Psoas muscle (tissue), 8 donors: ENCODE measurements at places on chromosomes 3 and 15. TPM values are rescaled to one million over a fixed set of nuclear protein-coding genes. Genes with fewer than 3 reads are reported as not detected.

Gene ANKRD63
- not detected for total RNA-seq

Gene GRIP2
- total RNA-seq = 8.1 TPM

GRCh38 chr3:141933421-141934300 is 57.2 kb downstream of the ATP1B3 start:
- no peak for DNase-seq

DNA sequence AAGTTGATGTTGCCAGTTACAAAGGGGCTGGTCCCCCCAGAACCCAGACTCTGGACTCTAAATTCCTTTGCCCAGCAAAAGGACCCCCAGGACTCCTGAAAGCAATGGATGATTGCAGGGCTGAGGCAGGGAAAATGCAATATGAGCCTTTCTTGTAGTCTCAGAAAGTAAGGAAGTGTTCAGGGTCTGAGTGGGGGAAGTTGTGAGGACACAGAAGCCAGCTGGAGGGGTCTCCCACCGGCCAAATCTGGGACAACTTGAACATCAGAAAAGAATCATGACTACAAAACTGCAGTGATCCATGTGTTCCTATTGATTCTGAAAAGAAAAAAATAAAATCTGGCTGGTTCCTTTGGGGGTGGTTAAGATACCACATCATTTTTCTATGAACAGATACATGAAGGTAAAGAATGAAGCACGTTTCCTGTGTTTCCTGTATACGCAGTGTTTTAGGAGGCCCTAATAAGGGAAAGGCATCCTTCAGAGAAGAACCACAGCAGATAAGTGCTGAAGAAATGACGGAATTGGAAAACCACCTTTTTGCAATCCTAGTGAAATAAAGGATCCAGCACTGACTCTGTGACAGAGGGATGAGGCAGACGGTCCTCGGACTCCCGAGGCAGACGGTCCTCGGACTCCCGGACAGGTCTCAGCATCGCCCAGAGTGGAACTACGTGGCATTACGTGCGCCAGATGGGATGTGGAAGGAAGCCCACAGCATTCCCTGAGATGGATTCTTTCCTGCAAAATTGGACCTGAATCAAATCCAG is 22.2 kb upstream of the GRIP2 start:
- DNase-seq = no peak

Gene EPB42
- total RNA-seq = not detected

- no peak for DNase-seq
Measured at GRCh38 chr15:96162322-96162721, 168.2 kb upstream of the NR2F2 start.

- peak; percentile 37 for DNase-seq
Measured at GRCh38 chr3:139302084-139302800, 41.6 kb upstream of the MRPS22 start.

DNA sequence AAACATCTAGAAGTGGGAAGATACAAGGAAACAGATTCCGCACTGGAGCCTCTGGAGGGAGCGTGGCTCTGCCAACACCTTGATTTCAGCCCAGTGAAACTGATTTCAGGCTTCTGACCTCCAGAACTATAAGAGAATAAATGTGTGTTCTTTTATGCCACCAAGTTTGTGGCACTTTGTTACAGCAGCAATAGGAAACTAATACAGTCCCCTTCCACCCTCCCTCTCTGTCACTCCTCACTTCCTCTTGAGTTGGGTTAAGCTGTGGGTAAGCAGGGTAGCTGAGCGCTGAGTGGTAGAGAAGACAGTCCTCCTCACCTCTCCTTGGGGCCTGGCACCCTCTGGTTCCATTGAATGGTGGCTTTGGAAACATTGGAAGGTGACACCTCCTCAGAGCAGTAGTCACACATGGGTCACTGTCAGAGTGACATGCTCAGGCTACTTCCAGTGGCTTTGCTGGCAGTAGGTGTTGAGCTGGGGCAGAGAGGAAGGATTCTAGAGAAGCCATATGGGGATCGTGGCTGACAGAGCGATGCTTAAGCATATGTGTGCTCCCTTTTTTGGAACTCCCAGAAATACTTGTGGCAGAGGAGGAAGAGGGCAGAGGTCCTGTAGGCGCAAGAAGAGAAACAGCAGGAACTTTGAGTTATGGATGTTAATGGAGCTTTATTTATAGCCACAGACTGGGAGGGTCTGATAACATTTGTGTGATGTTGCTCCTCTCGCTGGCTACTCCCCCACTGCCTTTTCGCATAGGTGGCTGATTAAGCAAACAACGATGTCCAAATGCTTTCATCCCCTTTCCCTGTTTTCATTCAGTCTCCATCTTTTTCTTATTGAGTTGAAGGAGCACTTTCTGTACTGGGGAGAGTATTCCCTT is 14.8 kb upstream of the HCN4 start:
- DNase-seq = no peak

DNA sequence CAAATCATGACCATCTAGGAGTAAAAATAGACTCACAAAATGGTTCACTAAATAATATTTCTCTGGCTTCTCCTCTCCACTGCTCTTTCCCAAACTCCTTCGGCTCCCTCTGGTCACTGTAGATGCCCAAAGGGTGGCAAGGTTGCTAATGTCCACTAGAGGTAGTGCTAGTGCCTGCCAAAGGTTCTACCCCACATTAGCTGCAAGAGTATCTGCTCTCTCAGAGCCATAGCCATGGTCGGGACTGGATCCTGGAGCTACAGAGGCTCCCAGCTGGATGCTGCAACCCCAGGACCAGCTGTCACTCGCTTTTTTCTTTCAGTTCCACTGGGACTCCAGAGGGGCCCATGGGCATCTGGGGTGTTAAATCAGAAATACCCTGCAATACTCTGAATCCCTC is 8.5 kb downstream of the HTR3D start:
- DNase-seq = no peak

- no peak for DNase-seq
Measured at GRCh38 chr3:186180151-186180550, 71.3 kb upstream of the ETV5 start.

DNA sequence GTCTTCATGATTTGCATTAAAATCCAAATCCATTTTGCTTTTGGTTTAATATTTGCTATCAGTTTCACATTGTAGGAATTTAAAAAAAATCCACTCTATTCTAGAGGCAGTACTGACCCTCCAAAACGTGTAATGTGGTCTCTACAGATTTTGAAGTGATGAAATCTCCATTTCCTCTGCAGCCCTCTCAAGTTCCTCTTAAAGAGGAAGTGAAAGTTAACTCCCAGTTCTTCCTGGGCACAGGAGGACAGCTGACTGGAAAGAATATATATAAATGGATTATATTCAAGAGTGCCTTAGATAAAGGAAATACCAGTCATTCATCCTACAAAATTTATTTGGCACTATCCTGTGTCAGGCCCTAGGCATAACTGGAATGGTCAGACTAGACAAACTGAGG is 83.5 kb upstream of the PLCL2 start:
- DNase-seq = no peak

DNA sequence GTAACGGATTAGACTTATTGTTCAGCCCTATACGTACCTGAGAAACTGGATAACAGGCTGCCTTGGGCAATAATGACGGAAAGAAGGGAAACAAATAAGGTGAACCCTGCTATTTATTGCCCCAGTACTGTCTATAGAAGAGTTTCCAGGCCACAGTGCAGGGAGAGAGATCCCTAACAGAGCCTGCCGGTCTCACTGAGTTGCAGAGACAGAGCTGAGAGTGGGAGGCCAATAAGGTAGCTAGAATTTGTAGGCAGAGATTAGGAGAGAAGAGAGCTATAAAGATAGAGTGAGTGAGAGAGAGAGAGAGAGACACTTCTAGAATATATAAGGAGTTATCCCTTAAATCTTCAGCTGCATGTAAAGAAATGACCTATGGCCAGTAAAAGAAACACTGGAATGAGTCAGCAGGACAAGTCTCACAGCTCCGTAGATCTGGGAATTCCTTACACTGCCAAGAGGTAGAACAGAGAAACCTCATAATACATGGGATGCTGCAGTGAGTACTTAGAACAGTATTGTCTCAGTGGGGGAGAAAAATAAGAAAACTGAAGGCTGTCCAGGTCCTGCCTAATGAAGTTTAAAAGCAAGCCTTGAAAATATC is 51.8 kb downstream of the ST3GAL6 start:
- DNase-seq = no peak

- no peak for DNase-seq
Measured at GRCh38 chr15:57330619-57331340, 45.5 kb upstream of the CGNL1 start.

DNA sequence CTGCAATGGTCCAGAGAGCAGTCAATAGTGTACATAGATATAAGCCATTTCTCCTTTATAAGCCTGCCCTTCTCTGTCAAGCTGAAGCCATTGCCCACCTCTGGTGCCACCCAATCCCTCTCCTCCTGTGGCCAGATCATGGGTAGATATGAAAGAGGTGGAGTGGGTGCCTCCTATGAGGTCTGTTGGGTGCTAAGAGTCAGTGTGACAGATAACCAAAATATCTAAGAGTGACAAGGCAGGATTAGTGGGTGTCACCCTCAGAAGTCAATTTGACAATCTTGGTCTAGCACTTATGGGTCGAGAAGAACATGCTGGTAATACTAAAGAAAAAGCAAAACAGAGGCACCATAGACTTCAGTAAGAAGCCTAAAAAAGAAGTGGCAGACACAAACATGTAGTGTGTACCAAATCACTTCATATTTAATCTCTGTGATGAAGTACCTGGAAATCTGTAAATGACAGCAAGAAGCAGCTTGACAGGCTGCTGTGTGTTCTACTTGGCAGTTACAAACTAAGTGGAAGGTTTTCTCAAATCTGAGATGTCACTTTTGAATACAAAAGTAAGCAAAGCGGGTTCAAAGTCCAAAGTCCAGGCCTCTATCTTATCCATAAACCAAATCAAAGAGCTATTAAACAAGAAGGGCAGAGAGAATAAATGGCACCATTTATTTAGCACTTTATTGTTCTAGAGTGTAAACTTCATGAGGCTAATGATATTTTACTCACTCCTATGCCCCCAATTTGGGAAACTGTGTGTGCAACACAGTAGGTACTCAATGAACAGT is 118.9 kb upstream of the EOMES start:
- DNase-seq = no peak

DNA sequence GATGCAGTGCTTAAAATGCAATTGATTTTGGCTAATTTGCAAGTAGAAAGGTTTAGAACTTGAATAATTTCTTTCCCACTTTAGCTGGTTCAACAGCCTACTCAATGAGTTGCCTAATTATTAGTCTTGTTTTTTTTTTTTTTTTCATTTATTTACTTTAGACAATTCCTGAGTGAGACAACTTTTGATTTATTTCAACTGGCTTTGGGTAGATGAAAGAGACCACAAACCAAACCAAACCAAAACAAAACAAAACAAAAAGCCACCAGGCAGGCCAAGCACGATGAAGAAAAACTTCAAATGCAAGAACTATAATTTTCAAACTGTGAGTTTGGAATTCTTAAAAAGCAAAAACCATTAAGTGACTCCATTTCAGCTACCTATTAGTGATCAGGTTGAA is 469.9 kb downstream of the GBE1 start:
- no peak for DNase-seq

Gene C3orf49
- not detected for total RNA-seq

DNA sequence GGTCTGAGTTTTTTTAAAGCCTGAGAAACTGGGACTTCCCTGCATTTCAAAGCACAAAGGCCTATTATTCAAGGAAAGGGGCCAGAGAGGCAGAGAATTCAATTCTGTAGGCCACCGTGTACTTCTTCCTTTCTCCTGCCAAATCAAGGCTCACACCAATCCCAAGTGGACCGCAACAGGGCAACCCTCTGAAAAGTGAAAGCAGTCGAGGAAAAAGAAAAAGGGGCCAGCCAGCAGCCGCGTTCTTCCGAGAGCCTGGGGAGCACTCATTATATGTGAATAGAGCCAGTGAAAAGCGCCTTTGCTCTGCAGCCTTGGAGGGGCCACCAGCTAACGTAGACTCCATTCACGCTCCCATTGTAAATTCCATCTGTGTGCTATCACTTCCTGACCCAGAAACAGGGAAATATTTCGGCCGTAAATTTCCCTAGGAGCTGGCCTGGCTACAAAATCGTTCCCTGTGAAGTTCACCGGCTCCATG is 45.9 kb upstream of the THUMPD3 start:
- no peak for DNase-seq

DNA sequence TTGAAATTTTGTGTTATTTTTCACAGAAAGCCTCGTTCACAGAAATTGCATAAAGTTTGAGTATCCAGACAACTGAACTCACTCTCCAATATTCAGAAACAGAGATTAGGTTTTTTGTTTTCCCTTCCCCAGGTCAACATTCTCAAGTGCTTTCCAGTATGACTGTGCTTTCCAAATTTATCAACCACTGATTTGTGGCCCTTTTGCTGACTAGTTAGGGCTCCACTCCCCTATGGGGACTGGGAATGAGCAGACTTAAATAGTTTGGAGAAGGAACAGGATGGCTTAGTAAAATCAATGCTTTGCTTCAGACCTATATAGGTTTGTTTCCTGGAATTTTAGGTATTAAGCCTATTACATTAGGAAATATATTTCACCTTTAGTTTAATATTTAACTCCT is 38.2 kb upstream of the NAALADL2 start:
- DNase-seq = no peak

Gene MYL3
- total RNA-seq = 395 TPM

GRCh38 chr3:137764563-137765309 is 621 bp downstream of the SOX14 start:
- no peak for DNase-seq

GRCh38 chr3:61227799-61228198 is 23.5 kb downstream of the FHIT start:
- no peak for DNase-seq

Gene TEX9
- 0.38 TPM for total RNA-seq

GRCh38 chr15:101391981-101392640 is 97.1 kb upstream of the SNRPA1 start:
- no peak for DNase-seq

GRCh38 chr3:58429657-58430056 is 4.0 kb downstream of the PDHB start:
- no peak for DNase-seq

DNA sequence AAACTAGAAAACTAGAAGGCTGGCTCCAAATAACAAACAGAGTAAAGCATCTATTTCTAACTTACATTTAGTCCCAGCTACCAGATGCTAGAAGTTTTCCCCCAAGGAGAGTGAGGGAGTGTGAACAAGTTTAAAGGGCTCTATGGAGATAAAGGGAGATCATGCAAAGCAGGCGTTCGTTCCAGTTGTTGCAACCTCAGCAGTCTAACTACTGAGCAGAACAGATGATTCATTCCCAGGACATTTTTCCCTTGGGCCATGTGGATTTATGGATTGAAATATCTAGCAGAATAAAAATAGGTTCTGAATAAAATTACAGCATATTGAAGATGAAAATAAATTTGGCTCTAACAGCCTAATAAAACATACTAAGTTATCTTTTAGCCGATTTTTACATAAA is 154.8 kb upstream of the TTC14 start:
- no peak for DNase-seq

- DNase-seq = no peak
Measured at GRCh38 chr3:105933871-105934270, 65.1 kb upstream of the CBLB start.

Gene GMNC
- 0.29 TPM for total RNA-seq

GRCh38 chr3:153163756-153164550 is 1.9 kb downstream of the RAP2B start:
- no peak for DNase-seq

Gene TMCO5A
- total RNA-seq = not detected

Gene LRRC34
- total RNA-seq = 0.26 TPM
